ENCODE measurements at places on chromosomes 3 and 15.

DNA sequence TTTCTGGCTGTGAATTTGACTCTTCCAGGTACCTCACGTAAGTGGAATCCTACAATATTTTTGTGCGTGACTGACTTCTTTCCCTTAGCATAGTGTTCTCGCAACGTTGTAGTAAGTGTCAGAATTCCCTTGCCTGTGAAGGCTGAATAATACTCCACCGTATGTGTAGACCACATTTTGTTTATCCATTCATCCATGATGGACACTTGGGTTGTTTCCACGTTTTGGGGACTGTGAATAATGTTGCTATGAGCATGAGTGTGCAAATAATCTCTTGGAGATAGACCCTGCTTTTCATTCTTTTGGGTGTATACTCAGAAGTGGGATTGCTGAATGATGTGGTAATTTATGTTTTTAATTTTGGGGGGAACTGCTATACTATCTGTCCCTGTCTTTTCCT, 82.2 kb downstream of the APBA2 start:
- no peak for DNase-seq

DNA sequence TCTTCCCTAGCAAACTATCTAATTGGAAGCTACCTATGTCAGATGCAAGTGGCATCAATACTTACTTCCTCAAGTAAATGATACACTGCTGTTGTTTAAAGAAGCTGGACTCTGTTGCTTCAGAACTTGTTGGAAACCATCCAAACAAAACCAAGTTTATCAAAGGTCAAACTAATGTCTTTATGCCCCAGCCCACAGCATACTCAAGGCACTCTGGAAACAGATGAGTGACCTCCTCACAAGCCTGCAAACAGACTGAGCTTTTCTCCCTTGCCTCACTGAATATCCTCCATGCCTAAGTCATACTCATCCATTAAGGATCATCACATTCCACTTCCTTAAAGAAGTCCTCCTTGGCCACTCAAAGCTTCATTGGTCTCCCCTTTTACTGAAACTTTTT, 107.4 kb upstream of the ACP3 start:
- DNase-seq, result no peak

DNA sequence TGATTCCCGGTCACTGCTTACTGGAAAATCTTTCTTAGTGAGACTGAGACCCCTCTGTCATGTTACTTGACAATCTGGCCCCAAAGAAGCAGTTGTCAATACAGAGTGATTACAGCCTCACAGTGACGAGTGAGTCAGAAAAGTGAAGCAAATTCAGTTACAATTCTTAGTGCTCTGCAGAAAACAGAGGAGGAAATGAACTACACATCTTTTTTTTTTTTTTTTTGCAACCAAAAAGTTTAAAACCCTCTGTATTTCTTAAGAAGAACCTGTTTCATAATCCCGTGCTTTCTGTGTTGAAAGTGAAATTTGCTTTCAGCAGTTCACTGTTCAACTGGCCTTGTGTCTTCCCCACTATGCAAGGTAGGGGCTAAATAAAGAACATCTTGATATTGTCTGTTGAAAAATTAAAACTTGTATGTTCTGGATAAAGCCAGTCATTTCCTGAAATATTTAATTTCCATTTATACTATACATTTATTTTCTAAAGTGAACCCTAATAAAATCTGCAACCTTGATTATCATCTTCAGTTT, 1.9 kb downstream of the AQP9 start:
- no peak for DNase-seq

- DNase-seq, result no peak
These were observed 17.5 kb upstream of the ARHGAP31 start for GRCh38 chr3:119276680-119277079.

- DNase-seq, result no peak
These were observed 34.1 kb upstream of the MASP1 start for GRCh38 chr3:187325632-187326031.

DNA sequence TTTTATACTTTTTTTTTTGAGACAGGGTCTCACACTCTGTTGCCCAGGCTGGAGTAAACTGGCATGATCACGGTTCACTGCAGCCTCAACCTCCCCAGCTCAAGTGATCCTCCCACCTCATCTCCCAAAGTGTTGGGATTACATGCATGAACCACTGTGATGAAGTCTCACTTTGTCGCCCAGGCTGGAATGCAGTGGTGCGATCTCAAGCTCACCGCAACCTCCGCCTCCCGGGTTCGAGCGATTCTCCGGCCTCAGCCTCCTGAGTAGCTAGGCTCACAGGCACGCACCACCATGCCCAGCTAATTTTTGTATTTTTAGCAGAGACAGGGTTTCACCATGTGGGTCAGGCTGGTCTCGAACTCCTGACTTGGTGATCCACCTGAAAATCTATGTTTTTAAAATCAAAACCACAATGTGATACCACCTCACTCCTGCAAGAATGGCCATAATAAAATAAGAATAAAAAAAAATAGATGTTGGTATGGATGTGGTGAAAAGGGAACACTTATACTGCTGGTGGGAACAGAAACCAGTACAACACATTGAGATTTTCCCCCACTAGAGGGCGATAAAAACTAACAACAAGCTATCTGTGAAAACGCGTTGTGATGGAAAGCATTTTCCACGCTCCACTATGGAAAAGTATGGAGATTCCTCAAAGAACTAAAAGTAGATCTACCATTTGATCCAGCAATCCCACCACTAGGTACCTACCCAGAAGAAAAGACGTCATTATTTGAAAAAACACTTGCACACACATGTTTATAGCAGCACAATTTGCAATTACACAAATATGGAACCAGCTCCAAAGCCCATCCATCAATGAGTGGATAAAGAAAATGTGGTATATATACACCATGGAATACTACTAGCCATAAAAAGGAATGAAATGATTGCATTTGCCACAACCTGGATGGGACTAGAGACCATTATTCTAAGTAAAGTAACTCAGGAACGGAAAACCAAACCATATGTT, 26.8 kb upstream of the OCA2 start:
- peak; percentile 25 for DNase-seq

DNA sequence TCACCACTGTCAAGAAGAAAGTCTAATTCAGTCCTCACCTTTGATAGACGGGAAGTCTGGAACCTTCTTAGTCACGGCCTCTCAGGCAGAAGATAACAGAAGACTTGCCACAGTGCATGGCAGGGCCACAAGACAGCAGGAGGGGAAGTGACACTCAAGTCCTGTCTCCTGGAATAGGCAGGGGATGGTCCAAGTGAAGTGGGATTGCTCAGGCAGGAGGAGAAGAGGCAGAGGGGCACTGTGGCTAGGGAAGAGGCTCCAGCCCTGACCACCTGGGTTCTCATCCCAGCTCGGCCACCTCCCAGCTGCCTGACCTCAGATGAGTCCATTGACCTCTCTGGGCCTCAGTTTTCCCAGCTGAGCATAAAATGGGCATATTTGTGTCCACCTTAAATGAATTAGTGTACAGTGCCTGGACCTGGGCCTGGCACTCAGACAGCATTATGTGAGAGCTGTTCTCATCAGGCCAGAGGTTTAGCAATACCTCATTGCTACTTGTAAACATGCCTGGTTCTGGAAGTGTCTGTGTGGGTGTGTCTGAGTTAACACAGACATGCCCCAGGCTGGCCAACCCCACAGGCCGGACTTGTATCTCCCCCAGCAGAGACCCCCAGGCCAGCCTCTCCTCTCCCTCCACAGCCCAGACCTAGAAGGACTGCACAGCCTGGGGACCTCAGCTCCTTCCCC, 11.5 kb upstream of the PCSK6 start:
- no peak for DNase-seq

DNA sequence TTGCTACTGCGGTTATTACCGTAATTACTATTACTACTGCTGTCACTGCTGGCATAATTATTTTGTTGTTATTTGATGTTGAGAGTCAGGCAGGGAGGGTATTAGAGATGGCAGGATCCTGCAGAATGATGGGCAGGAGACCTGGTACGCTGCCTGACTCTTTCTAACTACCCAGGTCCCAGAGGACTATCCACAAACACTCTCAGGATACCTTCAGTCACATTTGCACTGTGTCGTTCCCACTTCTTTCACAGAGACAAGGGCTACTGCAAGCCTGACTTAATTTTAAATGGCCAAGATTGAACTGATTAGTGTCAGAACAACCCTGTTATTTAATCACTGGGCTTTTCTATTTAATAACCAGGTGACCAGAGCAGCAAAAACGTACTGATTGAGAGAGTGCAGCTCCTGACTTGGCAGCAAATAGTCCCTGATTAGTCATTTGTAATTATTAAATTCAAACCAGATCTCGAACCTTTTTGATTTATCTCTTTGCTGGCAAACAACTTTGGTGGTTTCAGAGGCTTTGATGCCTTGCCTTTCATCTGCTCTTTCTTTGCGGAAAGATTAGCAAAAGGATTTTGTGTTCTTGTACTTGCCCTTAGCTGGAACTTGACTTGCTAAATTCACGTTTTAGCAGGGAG, 88.8 kb upstream of the ARHGEF3 start:
- DNase-seq, result no peak

DNA sequence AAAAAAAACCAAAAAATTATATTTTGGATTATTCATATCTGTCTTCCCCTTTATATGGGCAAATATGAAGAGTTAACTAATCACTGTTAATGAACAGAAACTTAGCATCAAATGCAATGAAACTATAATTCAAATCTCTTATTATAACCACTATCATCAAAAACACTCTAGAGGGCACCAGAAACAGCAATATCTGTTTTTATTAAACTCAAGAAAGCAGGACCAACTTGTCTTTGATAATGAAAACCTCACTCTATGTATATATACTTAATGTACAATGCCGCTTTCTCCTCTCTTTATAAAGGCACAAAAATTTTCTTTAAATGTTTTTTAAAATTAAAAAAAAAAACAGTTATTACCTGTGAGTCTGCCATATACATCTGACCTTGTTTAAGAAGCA, 92.7 kb downstream of the UACA start:
- DNase-seq, result no peak

DNA sequence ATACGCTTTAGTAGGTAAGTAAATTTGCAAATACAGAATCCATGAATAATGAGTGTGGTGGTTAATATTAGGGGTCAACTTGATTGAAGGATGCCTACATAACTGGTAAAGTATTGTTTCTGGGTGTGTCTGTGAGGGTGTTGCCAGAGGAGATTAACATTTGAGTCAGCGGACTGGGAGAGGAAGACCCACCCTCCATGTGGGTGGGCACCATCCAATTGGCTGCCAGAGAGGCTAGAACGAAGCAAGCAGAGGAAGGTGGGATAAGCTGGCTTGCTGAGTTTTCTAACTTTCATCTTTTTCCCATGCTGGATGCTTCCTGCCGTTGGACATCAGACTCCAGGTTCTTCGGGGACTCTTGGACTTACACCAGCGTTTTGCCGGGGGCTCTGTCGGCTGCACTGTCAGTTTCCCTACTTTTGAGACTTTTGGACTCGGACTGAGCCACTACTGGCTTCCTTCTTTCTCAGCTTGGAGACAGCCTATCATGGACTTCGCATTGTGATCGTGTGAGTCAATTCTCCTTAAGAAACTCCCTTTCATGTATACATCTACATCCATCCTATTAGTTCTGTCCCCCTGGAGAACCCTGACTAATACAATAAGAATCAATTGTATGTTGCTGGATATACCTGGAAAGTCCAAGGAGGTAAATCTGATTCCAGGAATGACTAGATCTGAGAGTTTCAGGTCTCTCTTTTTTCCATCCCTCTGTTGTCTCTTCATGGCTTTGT, 25.8 kb upstream of the NEDD4 start:
- no peak for DNase-seq

DNA sequence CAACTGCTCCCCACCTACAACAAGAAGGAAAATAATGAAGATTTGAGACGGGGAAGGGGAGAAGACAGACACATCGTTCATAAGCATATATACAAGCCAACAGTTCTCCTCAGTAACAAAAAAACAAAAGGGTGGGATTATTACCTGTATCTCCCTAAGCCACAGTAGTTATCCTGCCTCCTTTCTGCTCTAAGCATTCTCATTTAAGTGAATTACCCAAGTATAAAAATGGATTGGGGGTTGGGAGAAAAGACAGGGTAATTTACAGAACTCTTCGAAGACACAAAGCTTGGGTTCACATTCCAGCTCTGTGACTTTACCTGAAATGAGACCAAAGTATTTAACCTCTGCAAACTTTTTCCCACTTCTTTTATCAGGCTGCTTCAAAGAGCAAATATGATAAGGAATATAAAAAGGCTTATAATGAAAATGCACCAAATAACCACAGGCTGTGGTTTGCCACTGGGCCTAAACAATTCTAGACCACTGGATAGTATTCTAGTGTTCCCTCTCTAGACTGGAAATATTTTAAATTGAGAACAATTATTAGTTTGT, 64.4 kb downstream of the UACA start:
- no peak for DNase-seq

- DNase-seq, result no peak
These were observed 10.5 kb upstream of the SLC28A1 start for GRCh38 chr15:84873997-84874396.

GRCh38 chr3:55484191-55484689, 2.9 kb downstream of the WNT5A start:
- DNase-seq, result peak; percentile 73

DNA sequence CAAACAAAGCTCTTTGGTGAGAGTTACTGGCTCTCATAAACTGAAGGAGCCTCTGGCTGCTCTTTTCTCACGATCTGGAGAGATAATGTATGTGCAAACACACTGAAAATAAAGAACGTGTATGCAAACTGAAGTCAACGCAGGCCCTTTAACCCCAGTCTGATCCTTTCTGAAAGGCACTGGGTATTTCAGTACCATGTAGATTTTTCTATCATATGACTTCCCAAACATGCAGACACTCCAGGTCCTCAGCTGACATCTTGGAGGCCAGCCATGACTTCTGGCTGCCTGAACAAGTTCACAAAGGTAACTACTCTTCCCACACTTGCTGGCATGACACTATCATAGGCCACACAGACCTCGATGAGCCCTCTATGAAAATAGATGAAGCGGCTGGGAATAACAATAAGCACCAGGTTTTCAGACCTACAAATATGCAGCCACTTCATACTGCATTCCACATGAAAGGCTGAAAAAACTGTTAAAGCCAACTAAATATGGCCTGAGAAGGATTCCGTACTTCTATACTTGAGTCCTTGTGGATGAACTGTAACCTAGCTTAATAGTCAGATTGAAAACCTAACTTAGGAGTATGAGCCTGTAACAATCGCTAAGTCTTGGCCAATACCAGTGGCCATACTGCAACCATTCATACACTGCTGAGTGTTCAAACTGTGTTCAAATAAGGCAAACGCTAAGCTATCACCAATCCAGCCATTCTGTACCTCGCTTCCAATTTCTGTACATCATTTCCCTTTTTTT, 121.3 kb downstream of the THRB start:
- no peak for DNase-seq

DNA sequence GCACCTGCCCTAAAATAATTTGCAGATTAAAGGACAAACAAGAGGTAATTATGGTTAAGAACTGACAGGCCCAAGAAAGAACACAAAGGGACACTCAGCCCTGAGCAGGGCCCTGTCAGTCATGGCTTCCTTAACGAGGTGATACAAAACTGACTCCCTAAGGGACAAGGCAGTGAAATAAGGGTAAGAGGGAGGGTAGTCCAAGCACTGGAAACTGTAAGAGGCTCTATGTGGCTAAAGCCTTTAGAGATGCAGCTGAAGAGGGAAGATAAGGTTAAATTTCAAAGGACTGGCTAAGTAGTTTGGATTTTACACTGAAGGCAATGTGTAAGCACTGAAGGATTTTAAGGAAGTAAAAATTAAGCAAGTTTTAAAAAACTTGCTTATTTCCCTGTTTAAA, 3.9 kb downstream of the ATR start:
- DNase-seq, result no peak

Data from aorta (tissue), 5 donors.